ENCODE measurements at places on chromosomes 6 and 20.

DNA sequence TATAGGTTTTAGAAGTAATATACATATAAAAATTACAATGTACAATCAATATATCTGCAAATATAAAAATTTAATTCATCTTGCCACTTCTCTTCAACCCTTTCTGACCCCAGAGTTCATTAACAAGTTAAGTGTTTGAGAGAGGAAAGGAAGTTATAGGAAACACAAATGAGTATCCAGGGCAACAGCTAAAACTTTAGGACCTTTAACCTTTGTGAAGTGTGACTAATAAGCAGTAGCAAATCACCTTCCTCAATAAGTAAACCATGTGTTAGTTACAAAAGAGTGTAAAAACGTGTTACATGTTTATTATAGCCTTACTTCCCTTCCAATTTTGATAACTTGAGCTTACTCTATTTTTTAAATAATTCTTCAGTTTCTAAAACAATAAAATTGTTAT is 73.4 kb upstream of the SIM1 start:
- no peak for DNase-seq

- DNase-seq: no peak
Measured at GRCh38 chr6:41545247-41545702, 906 bp upstream of the FOXP4 start.

DNA sequence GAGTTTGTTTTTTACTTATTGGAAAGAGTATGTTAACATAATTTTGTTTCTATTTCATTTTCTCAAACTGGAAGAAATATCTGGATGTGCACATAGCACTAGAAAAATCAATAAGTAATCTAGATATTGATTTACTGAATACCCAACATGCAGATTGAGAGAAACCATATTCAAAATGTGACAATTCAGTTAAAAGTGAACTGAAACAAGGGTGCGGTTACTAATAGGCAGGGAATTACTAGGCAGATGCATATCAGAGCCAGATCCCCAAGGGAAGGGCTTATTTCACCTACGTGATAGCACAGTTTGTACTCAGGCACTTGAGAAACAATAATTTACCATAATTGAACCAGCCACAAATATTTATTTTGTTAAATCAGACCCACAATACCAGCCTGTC is 493.1 kb upstream of the FLRT3 start:
- no peak for DNase-seq

GRCh38 chr6:53128842-53129241 is 19.8 kb downstream of the GCM1 start:
- DNase-seq: no peak

GRCh38 chr6:44642870-44643522 is 255.5 kb downstream of the CDC5L start:
- DNase-seq: no peak

- DNase-seq: no peak
Measured at GRCh38 chr20:50496773-50497385, 13.3 kb upstream of the PTPN1 start.

- no peak for DNase-seq
Measured at GRCh38 chr6:134449781-134450180, 131.9 kb upstream of the SGK1 start.

GRCh38 chr20:61096463-61096862 is 155.6 kb upstream of the CDH4 start:
- DNase-seq: no peak

GRCh38 chr20:12068121-12068520 is 150.4 kb downstream of the BTBD3 start:
- DNase-seq: no peak

DNA sequence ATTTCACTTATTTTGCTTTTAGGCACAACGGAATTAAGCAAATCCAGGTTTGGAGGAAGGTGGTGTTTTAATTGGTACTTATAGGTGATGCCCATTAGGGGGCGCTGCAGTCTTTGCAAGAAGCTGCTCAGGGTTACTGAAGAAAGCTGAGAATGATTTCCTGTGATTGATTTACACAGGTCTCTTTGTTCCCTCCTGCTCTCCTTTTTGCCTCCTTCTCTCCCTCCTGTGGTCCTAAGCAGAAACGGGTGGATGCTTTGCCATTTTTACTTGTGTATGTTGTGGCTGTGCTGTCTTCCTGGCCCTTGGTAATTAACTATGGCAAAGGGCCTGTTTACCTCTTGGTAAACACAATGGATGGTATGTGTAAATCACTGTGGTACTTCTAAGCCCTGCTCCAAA is 97.8 kb downstream of the ANKS1A start:
- peak; percentile 44 for DNase-seq

- DNase-seq: no peak
Measured at GRCh38 chr20:56875052-56875659, 246.1 kb downstream of the TFAP2C start.

Data from D721Med (cell line).